ENCODE measurements at places on chromosomes 12 and 14.

GRCh38 chr14:82345184-82345583 is 811.5 kb upstream of the SEL1L start:
- no peak for DNase-seq

DNA sequence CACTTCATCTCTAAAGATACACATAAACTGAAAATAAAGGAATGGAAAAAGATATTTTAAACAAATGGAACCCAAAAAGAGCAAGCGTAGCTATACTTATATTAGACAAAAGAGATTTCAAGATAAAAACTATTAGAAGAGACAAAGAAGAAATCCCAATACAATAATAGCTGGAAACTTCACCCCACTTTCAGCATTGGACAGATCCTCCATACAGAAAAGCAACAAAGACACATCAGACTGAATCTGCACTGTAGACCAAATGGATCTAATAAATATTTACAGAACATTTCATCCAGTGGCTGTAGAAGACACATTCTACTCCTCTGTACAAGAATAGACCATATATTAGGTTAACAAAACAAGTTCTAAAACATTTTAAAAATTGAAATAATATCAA is 117.6 kb upstream of the PDE3A start:
- DNase-seq: no peak

- DNase-seq: peak; percentile 6
Observed at GRCh38 chr12:85036234-85036707, at the start of the genes LRRIQ1 and TSPAN19. Gene LRRIQ1, plus strand, starts transcription at chr12:85036351. Its CDS starts 1,826 bp downstream, at chr12:85038177. Gene TSPAN19, minus strand, starts transcription at chr12:85036277. Its CDS starts 6,331 bp downstream, at chr12:85029946.

DNA sequence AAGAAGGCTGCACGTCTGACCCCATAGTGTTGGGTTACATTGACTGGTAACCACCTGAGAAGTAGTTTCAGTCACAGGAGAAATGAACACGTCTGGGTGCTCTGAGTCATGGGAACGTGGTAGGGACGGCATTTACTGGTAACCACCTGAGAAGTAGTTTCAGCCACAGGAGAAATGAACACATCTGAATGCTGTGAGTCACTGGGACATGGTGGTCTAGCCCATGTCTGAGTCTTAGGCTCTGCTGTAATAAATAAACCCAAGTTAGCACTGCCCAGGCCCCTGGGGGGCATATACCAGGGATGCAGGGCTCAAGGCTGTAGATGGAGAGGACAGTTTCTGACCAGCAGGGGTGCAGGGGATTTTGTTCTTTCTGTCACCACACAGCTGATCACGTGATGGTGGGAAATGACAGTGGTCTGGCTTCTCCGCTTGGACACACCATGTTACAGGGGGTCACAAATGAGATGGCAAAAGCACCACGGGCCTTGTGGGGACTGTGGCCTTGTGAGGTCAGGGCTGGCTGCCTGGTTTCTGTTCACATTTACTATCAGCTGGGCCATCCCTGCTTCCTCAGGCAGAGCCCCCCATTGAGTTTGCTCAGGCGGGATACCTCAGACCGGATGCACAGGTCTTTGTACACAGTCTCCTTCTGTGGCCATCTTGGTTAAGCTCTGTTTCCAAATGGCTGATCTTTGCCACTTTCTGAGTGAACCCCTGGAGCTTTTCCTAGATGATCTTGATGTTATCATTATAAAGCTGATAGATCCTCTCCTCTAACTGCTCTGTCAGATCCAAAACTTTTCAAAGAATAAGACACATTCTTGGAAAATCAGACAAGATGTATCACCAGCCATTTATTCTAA is 9.8 kb upstream of the C12orf42 start:
- no peak for DNase-seq

- DNase-seq: no peak
Observed at GRCh38 chr14:90651271-90651804, 164.9 kb downstream of the TTC7B start.

GRCh38 chr12:98228683-98229539 is 286.5 kb upstream of the TMPO start:
- DNase-seq: no peak

DNA sequence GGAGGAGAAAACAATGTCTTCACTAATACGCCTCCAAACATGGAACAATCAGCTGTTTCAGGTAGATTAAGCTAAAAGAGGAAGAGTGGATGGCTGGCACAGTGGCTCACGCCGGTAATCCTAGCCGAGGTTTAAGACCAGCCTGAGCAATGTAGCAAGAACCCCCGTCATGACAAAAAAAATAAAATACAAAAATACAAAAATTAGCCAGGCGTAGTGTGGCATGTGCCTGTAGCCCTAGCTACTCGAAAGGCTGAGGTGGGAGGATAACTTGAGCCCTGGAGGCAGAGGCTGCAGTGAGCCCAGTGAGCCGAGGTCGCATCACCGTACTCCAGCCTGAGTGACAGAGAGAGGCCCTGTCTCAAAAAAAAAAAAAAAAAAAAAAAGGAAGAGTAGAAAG is 1.2 kb upstream of the MED13L start:
- no peak for DNase-seq

Measured in naive thymus-derived CD8-positive, alpha-beta T cell (primary cell).